ENCODE measurements at places on chromosomes 7 and 10.

- DNase-seq: no peak
Observed at GRCh38 chr7:17339139-17339538, 40.7 kb downstream of the AHR start.

GRCh38 chr10:124864421-124865193 is 63.0 kb downstream of the ABRAXAS2 start:
- DNase-seq: no peak

GRCh38 chr7:158783595-158783994 is 45.7 kb downstream of the ESYT2 start:
- no peak for DNase-seq

GRCh38 chr7:132601783-132602182 is 25.5 kb upstream of the PLXNA4 start:
- no peak for DNase-seq

GRCh38 chr7:80631421-80631820 is 7.0 kb upstream of the CD36 start:
- DNase-seq: no peak

DNA sequence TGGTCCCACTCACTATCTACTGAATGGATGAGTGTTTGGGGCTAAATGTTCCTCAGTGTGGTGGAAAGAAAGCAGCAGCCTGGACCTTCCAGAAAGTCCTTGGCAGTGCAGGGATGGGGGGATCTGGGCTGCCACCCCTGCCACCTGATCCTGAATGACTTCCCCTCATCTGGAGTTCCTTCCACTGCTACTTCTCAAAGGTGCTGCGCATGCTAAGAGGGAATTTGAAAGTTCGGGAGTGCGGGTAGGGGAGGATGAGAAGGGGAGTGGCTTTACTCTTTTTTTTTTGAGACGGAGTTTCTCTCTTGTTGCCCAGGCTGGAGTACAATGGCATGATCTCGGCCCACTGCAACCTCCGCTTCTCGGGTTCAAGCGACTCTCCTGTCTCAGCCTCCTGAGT is 1.4 kb downstream of the KLRG2 start:
- no peak for DNase-seq

DNA sequence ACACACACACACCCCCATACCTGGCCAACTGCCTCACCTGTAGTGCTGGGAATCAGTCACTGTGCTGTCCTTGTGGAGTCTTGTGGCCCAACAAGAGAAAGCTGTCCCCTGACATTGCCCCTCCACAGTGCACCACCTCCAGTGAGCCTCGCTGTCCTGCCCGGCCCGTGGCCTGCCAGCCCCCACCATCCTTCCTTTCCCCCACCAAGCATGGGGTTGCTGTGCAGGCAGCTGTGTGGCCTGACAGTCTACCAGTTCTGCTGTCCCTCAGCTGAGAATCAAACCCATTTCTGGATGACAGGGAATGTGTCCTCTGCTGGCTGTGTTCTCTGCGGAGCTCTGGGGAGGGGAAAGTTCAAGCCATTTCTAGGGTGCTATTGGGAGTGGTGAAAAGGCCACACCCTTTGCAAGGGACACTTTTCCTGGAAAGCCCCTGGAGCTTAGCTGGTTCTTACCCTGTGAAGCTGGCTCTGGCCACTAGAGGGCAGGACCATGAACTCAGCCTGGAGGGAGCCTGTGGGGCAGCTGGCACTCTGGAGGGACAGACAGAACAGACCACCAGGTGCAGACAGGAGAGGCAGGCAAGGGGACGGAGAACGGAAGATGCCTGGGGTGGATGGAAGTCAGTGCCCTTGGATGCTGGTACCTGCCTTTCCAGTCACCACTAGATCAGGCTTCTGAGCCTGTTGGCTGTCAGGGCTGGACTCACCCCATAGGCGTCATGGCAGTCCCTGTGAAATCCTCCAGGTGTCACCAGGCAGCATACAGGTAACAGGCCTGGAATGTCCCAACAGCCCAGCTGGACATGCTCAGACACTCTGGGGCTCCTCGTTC is 10.5 kb upstream of the MTPAP start:
- DNase-seq: no peak

DNA sequence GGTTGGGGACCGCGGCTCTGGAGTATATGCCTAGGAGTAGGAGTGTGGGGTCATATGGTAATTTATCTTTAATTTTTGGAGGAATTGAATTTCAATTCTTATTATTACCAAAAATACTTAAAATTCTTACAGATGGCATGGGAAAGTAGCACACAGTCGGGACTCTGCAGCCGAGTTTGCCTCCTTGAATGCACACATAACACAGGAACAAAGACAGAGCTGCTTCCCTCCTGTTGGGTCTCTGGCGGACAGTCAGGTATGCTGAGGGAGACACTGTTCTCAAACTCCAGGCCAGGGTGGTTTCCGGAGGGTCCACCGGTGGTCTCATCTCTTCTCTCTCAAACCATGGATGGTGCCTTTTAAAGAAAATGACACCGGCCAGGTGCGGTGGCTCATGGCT is 32.7 kb downstream of the GRIFIN start:
- no peak for DNase-seq

DNA sequence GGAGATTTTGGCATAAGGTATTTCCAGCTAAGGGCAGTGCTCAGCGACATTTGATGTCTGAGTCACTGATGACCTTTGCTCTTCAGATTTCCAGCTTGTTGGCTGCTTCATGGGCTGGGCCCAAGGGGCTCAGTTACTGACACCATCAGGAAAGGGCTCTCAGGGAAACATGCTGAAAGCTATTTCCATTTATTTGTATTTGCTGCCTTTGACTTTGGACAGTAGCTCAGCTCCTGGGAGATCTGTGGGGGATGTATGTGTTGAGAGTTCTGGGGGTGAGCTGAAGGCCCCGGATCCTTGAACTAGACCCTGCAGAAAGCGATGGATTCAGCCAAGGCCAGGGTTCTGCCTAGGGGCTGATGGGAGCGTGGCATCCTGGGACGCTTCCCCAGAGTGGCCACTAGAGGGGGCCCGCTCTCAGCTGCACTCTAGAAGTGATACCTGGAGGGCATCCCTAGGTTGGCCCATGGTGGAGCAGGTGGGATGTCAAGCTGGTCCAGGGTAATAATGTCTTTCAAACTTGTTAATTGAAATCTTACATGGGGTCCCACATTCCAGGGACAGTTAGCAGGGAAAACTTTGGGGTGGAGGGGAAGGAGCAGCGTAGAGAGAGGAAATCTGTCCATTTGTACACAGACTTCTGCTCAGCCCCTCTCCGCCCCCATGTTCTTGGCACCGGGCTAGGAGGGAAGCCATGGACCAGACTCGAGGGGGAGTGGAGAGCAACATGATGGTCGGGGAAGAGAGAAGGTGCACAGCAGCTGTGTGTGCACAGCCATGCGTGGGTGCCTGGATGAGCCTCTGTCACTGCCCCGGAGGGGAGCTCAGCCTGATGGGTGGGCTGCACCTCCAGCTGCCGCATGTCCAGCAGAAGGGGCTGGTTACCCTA is 3.0 kb upstream of the BTBD16 start:
- no peak for DNase-seq

- DNase-seq: no peak
Observed at GRCh38 chr7:1883031-1883761, 213.1 kb downstream of the ELFN1 start.

DNA sequence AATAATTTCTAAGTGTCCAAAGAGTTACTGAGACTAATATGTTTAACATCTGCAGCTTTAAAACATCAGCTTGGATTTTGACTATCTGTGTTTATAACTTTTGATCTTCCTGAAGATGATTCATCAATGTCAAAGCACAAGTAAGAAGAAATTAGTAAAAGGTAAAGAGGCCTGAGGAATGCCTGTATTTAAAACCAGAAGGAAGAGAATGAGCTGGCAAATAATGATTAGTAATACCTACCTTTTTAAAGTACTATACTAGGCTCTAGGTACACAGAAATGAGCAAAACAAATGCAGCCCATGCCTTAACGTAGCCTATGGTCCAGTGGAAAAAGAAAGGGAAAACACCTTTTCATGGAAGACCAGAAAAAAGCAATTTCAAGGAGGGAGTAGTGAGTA is 158.0 kb downstream of the KCND2 start:
- no peak for DNase-seq

DNA sequence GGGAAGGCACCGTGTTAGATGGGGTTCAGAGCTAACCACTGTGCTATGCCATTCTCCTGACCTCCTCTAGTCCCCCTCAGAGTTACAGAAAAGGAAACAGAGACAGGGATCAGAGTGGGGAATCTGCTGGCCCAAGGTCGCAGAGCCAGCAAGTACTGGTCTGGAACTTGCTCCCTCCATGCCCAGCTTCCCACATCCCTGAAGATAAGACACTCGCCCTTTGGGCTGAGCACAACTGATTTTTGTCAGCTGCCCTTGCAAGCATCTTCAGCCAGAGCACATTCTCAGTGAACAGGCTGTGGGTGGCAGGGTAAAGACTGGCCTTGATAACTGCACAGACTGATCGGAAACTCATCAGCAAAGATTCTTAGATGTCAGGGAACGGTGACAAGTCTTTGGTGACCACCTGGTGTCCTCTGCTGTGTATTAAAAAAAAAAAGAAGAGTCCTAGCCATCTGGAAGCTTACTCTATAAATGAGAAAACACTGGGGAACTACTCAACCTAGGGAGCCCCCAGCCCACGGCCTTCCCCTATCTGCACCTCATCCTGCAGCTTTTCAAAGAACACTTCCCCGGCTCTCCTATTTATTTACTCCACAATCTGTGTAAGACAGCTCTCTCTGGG is 1.3 kb upstream of the SORBS1 start:
- DNase-seq: no peak

Measured in forelimb muscle (tissue), 1 donor.